Vagina (tissue), 2 donors: ENCODE measurements at places on chromosomes 11 and 22.

GRCh38 chr22:41548830-41549211, 4.6 kb upstream of the POLR3H start:
- DNase-seq, result no peak

GRCh38 chr11:17010851-17011420, 3.3 kb downstream of the PLEKHA7 start:
- no peak for DNase-seq

GRCh38 chr22:27073601-27074425, 416.4 kb downstream of the MIAT start:
- DNase-seq, result no peak

GRCh38 chr22:46390652-46391301, 55.3 kb downstream of the TRMU start:
- no peak for DNase-seq

- no peak for DNase-seq
Observed at GRCh38 chr11:94948070-94948617, 25.2 kb downstream of the CWC15 start.

DNA sequence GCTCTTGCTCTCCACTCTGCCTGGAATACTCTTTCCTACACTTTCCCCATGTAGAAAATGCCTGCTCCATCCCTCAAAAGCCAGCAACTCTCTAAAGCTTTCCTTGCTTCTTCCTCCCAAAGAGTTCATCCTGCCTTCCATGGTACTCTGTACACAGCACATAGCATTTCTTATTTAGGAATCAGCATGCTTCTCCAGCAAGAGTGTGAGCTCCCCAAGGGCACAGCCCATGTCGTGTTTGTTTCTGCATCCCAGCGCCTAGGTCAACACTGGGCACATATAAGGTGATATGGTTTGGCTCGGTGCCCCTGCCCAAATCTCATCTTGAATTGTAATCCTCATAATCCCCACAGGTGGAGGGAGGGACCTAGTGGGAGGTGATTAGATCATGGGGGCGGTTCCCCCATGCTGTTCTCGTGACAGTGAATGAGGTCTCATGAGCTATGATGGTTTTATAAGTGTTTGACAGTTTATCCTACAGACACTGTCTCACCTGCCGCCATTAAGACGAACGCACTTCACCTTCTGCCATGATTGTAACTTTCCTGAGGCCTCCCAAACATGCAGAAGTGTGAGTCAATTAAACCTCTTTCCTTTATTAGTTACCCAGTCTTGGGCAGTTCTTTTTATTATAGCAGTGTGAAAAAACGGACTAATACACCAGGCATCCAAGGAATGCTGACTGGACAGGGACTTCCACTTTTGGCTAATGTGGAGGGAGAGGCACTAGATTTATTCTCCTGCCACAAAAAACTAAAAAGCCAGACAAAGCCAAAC, 8.2 kb downstream of the VPS37C start:
- DNase-seq, result no peak

DNA sequence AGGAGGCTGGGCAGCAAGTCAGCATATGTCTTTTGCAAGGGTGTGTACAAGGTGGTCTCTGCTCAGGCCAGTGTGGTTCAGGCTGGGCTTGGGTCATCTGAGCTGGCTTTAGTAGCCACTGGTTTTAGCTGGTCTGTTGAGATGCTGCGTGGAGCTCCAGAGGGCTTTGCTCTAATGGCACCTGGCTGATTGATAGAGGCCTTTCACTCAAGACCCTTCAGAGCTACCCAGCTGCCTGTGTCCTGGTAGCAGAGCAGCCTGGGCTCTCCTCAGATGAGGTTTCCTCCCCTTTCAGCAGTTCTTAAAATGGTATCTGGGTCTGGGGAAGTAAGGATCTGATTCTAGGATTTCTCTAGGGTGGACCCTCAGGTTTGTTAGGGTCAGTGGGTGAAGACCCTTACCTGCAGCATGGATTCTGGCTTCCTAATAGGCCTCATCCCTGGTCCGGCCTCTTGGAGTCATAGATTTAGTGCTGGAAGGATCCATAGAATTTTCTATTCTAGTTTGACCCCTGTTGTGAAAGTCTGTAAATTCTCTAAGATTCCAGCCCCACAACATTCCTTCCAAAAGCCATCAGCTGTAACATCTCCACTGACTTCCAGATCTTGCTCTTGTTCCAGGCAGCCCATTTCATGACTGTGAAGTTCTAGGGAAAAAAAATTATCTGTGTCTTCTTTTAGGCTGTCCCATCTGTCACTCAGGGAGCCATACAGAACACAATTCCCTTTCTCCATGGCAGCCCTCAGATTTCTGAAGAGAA, 190.2 kb upstream of the ZBED5 start:
- no peak for DNase-seq

DNA sequence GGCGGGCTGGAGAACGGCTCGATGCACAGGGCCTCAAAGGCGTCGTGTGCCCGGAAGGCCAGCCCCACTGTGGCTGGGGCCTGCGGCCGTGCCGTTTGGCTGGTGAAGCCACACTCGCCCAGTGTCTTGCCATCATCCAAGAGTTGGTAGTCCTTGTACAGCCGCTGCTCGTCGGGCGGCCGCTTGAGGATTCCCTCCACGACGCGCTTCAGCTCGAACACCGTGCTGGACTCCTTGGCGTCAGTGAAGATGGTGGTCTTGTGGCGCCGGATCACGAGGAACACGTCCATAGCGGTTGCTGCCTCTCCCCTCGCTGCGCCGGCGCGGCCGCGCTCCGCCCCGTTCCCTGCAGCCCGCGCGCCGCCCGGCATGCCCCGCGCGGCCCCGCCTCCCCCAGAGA, 30.3 kb upstream of the PRDM10 start:
- DNase-seq, result no peak

DNA sequence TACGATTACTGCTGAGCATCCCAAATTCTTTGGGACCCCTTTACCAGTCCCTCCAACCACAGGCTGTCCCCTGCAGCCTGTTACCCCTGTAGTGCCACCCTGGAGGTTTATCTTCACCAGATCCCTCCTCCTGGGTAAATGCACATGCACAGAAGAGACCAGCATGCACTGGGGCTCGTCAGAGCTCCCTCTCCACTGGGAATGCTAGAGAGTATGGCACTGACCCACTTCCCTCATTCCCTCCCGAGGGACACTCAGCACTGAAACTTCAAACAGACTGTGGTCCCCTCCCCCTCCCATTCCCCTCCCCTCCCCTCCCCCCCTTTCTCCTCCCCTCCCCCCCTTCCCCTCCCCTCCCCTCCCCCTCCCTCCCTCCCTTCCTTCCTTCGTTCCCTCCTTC, 49.1 kb downstream of the C11orf91 start:
- DNase-seq, result no peak

GRCh38 chr11:115521825-115522224, 17.6 kb upstream of the CADM1 start:
- no peak for DNase-seq

DNA sequence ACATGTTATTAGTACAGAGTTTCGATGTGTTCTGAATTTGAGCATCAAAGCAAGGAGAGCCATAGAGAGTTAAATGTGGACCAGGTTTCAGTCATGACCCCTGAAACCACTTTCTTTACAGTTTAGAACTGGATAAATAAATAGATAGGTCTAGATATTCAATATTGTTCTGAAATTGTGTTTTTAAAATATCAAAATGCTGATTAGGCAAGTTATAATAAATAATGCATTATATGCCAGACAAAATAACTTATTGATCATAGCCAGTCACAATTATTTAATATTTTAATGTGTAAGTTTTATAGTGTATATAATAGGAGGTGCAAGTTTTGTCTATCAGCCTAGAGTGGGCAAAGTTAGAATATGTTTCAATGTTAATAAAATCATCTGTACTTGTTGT, 569.5 kb downstream of the METTL15 start:
- DNase-seq, result no peak

DNA sequence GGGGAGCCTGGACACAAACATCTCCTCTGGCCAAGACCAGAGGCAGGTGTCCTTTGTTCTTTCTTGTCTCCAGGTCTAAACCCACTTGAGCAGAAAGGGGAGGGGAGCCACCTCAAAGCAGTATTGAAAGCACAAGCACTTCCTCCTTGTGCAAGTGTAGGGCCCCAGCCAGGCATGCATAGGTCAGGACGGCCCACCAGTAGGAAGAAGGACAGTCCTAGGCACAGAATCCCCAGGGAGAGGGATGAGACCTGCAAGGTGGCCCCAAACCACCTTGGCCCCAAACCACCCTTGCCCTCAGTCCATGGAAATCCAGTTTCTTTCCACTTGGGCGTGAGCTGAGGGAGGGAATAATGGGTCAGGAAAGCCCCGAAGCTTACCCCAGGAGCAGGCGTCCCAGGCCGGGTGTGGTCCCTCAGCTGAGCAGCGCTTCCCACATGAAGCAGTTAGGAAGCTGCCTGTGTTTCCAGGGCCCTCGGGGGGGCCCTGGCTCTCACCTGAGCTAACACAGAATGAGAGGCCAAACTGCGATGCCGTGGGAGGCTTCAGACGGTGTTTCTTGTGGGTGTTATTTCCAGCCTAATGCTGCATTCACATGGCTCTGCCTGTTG, 20.4 kb upstream of the IGSF9B start:
- DNase-seq, result no peak

GRCh38 chr11:130725421-130726233, 190.7 kb downstream of the SNX19 start:
- DNase-seq, result no peak

- no peak for DNase-seq
Observed at GRCh38 chr11:96482193-96482592, 92.4 kb downstream of the JRKL start.
